ENCODE measurements at places on chromosomes 4 and X. TPM values are rescaled to one million over a fixed set of nuclear protein-coding genes. Genes with fewer than 3 reads are reported as not detected.

DHRSX gene
- 14.6 TPM for polyA plus RNA-seq

DMRTC1 gene
- polyA plus RNA-seq, result not detected

PCDH11X gene
- not detected for polyA plus RNA-seq

CSN1S1 gene
- not detected for polyA plus RNA-seq

FAM9C gene
- not detected for polyA plus RNA-seq

GABRE gene
- polyA plus RNA-seq, result 32.4 TPM

C4orf50 gene
- polyA plus RNA-seq, result not detected

WDFY3 gene
- polyA plus RNA-seq, result 5.0 TPM

ADD1 gene
- 269 TPM for polyA plus RNA-seq

AASDH gene
- polyA plus RNA-seq, result 2.4 TPM

GRCh38 chrX:9676306-9676705 is 89.3 kb downstream of the GPR143 start:
- no peak for DNase-seq

DNA sequence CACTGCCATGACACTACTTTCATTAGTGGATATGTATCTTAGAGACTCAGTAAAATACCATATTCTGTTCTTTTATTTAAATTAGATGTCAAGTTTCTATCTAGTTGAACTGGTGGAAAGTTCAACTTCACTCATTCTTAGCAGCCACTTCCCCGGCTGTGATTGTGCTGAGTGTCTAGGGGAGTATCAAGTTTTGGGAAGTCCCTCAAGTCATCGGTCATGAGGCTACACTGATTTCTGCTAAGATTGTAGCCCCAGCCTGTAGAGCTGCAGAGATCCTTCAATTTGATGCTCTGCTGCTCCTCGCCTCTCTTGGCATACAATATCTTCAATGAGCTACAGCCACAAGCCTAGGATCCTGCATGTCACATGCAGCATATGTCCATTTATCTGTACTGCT is 53.9 kb downstream of the DMP1 start:
- DNase-seq, result no peak

DNA sequence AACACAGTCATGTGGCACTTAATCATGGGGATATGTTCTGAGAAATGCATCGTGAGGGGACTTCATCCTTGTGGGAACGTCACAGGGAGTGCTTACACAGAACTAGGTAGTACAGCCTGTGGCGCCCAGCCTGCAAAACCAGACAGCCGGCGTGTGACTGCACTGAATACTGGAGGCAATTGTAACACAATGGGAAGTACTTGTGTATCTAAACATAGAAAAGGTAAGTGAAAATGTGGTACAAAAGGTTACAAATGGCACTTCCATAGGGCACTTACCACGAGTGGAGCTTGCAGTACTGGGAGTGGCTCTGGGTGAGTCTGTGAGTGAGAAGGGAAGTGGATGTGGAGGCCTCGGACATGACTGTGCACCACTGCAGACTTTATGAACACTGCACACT is 5.2 kb downstream of the TLR3 start:
- DNase-seq, result no peak

DNA sequence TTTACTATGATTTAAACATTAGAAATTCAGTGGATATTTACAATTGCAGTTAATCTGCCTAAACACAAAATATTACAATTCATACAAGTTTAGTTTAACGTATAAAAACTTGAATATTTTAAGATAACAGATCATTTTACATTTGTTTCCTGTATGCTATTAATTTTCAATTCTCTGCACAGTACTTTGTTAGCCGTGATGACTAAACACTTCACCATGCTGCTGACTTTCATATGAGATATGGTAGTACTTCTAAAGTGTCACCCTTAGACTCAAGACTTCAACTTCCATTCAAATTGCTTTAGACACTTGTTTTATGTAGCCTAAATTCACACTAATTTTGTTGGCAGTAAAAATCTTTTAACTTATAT is 1646.4 kb upstream of the ADGRL3 start:
- DNase-seq, result no peak

- no peak for DNase-seq
Measured at GRCh38 chrX:14529290-14529989, at the start of gene GLRA2. TSS of gene GLRA2 (plus strand) at chrX:14529536. CDS start at chrX:14530058, 522 bp downstream.

GRCh38 chr4:148327683-148328082 is 114.5 kb downstream of the NR3C2 start:
- DNase-seq, result no peak

- DNase-seq, result no peak
Measured at GRCh38 chr4:89586864-89587263, 250.1 kb downstream of the SNCA start.

DNA sequence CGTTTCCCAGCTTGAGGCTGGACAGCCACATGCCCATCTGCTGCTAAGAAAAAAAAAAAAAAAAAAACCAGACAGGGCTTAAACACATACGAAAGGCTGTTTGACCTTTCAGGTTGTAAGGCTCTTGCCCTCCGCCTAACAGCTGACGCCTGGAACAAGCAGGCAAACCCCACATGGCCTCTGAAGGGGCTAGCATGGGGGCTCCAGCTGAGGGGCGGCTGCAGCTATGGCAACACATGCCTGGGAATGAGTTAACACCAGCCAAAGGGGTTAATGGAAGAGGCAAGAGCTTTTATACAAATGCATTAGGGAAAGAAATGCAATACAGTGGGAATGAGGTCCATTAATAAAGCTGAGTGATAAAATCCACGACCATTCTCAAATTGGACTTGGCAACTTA is 183.6 kb downstream of the ENOX2 start:
- no peak for DNase-seq

DNA sequence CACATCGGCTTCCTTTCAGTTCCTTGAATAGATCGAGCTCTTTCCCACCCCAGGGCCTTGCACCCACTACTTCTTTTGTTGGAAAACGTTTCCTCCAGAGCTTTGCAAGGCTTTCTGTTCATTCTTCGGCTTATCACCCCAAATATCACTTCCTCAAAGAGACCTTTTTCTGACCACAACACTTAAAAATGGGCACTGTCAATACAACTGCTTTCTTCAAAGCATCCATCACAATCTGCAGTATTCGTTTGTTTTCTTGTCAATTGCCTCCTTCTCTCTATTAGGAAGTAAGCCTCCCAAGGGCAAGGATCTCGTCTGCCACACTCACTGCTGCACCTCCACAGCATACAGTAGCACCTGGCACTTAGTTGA is 17.7 kb upstream of the CENPU start:
- no peak for DNase-seq

- no peak for DNase-seq
Measured at GRCh38 chrX:72202792-72203401, 21.3 kb downstream of the PIN4 start.

- DNase-seq, result no peak
Measured at GRCh38 chrX:25067271-25068172, 51.8 kb upstream of the ARX start.

- no peak for DNase-seq
Measured at GRCh38 chr4:82705169-82705927, 93.2 kb downstream of the SCD5 start.

GRCh38 chr4:181476508-181476890 is 766.7 kb upstream of the TENM3 start:
- no peak for DNase-seq

DNA sequence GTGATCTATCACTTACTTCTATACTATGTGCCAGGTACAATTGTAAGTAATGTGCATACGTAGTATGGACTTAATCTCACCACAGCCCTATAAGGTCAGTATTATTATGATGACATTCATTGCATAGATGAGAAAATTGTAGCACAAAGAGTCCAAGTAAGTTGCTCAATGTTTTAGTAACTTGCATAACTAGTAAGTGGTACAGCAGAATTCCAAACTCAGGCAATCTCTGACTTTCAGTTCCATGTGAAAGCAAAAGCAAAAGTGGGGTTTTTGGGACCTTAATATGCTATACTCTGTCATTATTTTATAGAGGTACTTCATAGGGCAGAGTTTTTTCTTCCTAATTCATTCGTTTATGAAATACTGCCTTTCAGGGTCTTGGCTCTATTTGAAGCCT is 188.8 kb upstream of the VEGFC start:
- no peak for DNase-seq

DNA sequence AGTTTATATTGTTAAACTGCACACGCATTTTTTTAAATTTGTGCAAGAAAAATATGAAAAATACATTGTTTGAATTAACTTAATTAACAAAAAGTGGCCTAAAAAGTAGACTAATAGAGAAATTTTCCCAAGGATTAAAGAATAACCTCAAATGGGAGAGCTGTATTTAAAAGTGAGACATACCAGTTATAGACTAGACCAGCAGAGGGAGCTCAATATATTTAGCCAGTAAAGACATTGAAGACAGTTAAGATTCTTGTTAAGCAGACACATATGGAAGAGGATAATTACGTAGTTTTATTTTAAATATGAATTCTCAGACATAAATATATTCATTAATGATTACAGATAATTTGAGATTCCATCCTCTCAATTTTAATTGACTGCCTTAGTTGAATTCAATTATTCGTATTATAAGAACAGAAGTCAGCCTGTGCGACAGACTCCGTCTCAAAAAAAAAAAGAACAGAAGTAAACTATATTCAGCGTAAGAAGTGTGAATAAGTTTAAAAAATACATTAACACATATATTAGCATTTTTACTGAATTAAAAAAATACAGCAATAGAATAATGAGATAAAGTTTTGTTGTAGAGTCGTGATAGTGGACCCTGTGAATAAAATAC is 64.8 kb downstream of the GLRA3 start:
- no peak for DNase-seq

GRCh38 chr4:110414561-110414920 is 61.4 kb upstream of the ENPEP start:
- no peak for DNase-seq

- no peak for DNase-seq
Measured at GRCh38 chr4:182894681-182895275, 22.4 kb downstream of the DCTD start.

- peak; percentile 59 for DNase-seq
Measured at GRCh38 chr4:109302361-109303139, at the start of gene COL25A1. TSS of gene COL25A1 (minus strand) at chr4:109302658.
